ENCODE measurements at places on chromosomes 6 and 20.

GRCh38 chr20:4820806-4821518 lies 99.3 kb downstream of the PRND start:
- DNase-seq, result no peak

DNA sequence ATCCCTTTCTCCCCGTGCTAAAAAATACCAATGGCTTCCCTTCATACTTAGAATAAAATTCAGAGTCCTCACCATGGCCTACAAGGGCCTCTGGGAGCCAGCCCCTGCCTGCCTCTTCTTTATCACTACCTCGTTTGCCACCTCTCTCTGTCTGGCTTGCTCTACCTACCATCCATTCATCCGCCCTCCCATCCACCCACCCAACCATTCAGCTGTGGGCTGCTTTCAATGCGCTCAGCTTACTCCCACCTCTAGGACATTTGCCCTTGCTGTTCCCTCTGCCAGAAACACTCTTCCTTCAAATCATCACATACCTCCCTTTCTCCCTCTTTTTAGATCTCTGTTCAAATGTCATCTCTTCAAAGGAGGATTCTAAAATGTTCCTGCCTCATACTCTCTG lies 44.4 kb downstream of the PACSIN1 start:
- no peak for DNase-seq

DNA sequence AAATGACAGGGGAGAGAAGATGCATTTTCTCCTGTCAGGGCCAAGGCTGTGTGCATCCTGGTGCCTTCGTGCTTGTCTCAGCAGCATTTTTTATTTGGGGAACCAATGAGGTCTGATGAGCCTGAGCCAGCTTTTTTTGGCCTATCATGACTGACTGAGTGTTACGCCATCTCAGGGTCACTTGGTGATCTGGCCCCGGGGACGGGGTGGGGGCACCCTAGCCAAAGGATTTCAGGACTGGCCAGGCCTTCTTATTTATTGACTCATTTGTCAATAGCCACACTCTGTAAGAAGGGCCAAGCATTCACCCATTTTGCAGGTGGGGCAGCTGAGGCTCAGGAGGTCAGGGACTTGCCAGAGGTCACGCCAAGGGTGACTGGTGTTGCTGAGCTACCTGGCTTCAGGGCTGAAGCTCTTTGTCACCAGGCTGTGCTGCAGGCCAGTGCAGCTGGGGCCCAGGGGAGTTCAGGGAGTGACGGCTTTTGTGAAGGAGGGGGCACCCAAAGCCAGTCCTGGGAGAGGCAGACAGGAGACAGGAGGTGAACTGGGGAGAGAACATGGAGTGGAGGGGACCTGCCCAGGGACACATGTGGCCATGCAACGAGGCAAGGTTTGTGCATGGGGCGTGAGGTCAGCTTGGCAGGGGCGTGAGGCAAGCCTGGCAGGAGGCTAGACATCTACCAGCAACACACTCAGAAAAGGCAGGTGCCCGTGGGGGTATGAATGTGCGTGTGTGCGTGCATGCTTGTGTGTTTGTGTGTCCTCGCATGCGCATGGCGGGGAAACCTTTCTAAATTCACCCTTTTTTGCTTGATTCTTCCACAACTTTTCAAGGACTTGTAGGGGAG lies 31.1 kb downstream of the VSTM2L start:
- no peak for DNase-seq

DNA sequence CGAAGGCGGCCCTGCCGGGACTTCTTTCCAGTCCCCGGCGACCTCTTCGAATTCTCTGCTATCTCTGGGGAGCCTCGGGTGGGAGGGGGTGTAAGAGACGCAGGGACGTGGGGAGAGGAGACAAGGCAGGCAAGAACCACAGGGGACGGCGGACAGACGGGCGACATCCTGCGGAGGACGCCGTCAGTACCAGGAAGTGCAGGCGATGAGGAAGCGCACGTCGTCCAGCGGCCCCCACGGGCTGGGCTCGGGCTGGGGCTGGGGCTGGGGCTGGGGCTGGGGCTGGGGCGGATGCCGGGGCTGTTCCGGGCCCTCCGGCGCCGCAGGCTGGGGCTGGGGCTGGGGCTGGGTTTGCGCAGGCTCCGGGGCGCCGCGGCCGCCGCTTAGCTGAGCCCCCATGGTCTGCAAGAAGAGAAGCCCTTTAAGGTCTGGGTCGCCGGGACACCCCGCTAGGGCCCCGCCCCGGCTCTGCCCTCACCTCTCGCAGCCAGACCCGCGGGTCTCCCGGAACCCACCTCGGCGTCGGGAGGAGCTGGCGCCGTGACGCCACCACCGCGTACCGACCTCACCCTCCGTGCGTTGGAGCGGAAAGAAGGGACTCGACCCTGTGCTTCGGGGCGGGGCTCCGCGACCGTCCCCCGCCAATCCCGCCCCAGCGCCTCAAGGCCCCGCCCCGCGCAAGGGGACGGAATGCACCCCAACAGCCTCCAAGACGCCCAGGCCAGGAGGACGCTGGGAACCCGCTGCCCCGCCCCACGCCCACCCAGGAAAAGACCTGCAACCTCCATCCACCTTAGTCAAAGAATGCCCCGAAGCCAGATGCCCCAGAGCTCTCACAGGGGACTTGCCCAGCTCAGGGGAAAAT lies at the start of gene MMP24OS:
MMP24OS (minus strand) TSS at position 592 of the 865 bp plus-strand sequence; CDS start at position 399, 193 bp downstream.
- peak; percentile 80 for DNase-seq

GRCh38 chr6:115882174-115882573 lies 178.5 kb downstream of the FRK start:
- no peak for DNase-seq

DNA sequence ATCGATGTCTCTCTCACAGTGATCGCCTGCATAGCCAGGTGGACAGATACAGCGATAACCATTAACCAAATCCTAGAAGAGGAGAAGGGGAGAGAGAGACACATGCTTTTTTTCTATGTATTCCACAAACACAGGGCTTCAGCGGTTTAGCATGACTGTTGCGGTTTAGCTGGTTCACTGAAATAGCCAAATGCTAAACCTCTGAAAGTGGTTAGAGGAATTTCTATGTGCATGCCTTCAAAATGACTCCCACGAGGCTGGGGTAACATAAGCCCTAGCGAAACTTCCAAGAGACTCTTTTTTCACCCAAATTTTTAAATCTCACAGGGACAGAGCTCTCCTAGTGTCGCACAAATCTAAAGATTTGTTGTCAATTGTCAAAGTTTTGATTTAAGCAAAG lies 25.1 kb downstream of the JAG1 start:
- no peak for DNase-seq

DNA sequence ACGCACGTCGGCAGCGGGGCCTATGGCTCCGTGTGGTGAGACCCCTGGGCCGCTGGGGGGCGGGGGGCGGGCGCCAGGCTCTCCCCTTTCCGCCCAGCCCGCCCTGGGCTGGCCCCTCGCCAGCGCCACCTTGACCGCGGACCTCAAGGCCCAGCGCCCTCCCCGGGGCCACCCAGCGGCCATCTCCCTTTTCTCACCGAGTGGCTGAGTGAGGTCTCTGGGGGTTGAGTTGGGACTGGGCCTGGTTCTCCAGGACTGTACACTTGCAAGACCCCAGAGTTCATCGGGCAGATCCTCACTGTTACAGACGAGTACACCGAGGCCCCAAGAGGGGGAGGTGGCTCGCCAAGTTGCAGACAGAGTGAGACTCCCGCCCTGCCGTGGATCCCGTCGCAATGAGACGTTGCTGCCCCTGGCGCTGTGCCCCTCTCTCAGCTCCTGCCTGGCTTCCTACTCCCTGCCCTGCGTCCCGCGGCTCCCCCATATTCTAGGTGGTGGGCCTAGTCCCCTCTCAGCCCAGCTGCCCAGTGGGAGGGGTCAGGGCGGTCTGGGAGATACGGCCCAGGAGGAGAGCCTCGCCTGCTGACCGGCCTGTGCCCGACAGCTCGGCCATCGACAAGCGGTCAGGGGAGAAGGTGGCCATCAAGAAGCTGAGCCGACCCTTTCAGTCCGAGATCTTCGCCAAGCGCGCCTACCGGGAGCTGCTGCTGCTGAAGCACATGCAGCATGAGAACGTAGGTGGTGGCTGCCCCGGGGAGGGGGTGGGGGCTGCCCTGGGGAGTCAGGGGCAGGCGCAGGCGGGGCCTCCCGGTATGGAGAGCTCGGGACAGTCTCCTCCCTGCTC lies 576 bp downstream of the MAPK13 start:
- DNase-seq, result peak; percentile 49

DNA sequence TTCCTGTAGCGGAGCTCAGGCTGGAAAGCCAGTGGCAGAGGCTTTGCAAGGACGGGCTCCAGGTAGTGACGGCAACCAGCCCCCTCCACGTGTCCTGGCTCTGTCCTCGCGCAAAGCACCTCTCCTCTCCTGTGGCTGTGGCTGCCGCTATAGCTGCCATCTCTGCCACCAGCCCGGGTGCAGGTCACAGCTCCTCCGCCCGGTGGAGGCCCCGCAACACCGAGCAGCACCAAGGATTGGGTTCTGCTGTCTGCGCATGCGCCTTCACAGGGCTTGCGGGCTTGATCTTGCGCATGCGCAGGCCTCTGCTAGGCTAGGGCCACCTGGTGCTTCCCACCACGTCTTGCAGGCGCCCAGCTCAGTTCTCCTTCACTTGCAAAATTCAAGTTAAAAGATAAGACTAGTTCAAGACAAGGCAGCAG lies 625.4 kb downstream of the QKI start:
- peak; percentile 13 for DNase-seq

- peak; percentile 55 for DNase-seq
Observed at GRCh38 chr6:151391471-151392413, at the start of gene ZBTB2. Gene ZBTB2, minus strand, starts transcription at chr6:151391559. Its CDS starts 17,922 bp downstream, at chr6:151373637.

GRCh38 chr6:73134588-73134987 lies 90.7 kb downstream of the KHDC1L start:
- DNase-seq, result no peak

DNA sequence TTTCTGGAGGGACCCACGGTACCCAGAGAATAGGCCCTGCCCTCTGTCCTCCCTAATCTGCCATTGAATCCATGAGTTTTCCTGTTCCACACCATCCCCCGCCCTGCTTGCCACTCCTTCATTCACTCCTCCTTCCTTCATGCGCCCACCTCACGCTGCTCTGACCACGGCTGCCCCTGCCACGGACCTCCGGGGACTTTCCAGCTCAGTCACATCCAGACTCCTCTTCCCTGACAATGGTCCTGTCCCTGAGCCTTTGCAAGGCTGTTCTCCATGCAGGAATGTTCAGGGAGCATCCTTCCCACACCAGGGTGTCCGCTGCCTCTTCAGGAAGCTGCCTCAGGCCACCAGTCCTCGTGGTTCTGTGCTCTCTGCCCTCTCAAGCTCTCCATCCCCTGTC lies 25.9 kb downstream of the GLP1R start:
- no peak for DNase-seq

- DNase-seq, result no peak
Observed at GRCh38 chr20:8678098-8678776, 390.6 kb upstream of the PLCB4 start.

DNA sequence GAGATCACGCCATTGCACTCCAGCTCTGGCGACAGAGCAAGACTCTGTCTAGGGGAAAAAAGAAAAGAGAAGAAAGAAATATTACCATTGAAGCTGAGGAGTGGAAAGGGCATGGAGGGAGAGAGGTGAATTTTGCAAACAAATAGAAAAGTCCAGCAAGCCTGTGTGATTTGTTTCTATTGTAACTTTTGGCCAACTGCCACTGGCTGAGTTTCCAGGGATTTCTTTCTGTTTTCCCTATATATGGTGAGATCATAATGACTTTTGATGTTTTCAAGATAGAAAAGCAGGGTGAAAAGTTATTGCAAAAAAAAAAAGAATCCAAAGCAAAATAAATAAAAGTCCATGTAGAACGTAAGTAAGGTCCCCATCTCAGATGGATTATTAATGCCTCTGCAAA lies 184.2 kb upstream of the RALGAPA2 start:
- DNase-seq, result no peak

- DNase-seq, result no peak
Observed at GRCh38 chr6:16205377-16206144, 32.8 kb upstream of the GMPR start.

- peak; percentile 24 for DNase-seq
Observed at GRCh38 chr20:31833130-31833930, 12.1 kb downstream of the FOXS1 start.

GRCh38 chr20:37725855-37726254 lies 32.0 kb downstream of the CTNNBL1 start:
- DNase-seq, result no peak

DNA sequence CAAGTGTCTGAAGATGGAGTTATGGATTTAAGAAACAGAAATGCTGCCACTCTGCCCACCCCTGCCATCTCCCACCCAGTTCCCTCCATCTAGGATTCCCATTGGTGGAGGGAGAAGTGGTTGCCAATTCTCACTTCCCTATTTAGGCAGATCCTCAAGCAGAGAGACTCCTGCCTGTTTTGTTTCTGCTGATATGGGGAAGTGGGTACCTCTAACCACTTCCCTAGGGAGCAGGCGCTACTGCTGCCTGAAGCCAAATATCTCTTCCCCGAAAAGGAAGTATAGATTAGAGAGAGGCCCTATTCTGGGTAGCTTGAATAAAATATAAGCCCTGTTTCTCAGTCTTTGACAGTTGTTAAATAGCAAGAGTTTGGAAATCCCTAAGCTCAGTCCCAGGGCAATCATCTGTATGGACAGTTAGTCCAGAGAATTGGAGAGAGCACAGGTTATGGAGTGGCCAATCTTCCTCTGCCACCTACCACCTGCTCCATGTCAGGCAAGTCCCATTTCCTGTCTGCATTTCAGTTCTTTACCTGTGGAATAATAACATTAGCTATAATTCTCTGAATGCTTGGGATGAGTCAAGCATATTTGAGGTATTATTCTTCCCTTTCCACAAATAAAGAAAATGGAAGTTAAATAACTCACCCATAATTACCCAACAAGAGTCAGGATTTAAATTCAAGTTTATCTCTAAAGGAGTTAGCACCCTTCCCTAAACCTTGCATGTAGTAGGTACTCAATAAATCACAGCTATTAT lies 2.6 kb upstream of the ADGB start:
- DNase-seq, result no peak

DNA sequence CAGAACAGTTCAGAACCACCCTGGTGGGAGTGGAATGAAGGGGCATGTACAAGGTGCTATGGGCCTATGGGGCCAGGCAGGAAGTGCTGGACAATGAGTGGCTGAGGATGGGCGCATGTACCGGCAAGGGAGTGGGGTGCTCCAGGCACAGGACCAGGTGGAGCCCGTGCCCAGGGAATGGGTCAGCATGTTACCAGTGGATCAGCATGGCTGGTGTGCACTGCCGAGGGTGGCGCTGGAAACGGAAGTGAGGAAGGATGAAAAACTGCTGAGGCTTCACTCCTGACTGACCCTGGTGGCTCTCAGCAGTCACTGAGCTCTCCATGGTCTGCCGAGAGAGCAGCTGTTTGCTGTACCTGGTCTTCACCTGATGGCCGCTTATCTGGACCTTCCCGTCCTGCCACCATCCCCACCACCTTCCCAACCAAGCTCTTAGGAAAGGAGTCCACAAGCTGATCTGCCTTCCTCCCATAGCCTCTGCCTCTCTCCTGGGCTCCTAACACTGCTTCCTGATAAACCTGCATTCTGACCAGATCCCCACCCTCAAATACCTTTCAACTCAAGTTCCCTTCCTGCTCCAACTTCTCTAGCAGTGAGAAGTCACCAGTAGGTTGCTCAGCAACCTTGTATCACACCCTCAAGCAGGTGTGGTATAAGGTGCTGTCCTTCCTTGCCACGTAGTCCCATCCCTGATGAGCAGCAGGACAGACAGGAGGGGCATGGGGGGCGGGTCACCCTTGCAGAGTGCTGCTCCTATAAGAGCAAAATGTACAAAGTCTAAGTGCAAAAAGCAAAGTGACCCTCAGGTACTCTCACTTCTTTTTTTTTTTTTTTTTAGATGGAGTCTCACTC lies 7.1 kb downstream of the UQCC2 start:
- DNase-seq, result no peak

- no peak for DNase-seq
Observed at GRCh38 chr6:139449611-139450000, 75.2 kb upstream of the CITED2 start.

- DNase-seq, result no peak
Observed at GRCh38 chr6:4021854-4022695, 56.9 kb downstream of the FAM217A start.

GRCh38 chr6:141265756-141266623 lies 866.7 kb upstream of the GJE1 start:
- no peak for DNase-seq
